Right ventricle myocardium inferior (tissue), 1 donor: ENCODE measurements at places on chromosomes 5 and 9.

- no peak for DNase-seq
These were observed 404.0 kb downstream of the TLE4 start for GRCh38 chr9:79975621-79976256.

DNA sequence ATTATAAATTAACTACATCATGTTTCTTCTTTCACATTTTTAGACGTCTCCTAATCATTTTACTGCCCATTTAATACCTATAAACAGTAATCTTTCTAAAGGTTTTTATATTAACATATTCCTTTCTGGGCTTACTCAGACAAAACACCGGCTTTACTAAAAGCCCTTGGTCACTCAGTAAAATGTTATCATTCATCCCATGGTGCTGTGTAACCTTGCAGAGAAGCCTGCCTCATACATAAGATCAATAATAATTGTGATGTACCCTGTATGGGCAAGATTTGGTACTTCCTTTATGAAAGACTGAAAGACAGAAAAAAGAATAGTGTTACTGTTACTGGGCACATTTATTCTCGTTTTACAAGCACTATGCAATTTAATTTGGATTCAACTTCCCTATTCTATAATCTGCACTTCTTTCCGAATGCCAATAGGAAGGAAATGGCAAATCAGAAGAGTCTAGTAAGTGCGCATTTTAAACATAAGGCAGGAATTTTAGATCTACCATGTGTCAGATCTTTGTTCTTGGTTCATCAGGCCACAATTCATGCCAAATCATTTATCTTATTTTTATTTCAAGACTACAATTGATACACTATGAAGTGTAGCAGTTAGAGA is 522.2 kb downstream of the CSNK1G3 start:
- DNase-seq: no peak

GRCh38 chr5:17828681-17829080 is 194.4 kb downstream of the TAF11L14 start:
- DNase-seq: no peak

DNA sequence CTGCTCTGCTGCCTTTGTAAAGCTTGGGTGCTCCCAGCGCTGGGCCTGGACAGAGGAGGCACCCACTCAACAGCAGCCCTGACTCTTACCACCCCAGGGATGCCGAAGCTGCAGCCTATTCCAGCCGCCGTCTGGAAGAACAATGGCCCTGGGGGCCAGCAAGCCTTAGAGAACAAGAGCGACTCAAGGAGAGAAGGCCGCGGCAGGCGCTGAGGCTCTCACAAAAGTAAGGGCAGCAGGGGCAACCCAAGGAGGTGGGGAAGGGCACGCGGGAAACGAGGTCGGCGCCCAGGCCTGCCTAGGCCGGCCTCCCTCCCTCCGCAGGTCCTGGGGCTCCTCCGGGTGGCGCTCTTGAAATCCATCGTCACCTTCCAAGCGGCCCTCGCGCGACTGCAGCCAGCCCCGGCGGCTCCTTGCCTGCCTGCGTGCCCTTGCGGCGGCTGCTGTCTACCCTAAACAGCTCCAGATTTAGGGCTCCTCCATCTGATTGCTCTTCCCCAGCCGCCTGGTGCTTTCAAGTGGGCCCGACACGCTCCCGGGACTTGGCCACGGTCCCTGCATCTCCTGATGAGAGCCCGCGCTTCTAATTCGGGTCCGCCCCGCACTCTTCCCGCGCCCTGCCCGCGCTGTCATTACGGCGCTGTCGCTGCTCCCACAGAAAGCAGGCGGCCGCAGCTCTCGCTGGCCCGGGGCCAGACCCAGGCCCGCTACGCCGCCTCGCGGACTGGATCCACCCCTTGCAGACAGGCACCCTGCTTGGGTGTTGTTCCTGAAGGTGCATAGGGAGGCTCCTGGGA is 213.3 kb downstream of the SEMA6A start:
- peak; percentile 77 for DNase-seq

DNA sequence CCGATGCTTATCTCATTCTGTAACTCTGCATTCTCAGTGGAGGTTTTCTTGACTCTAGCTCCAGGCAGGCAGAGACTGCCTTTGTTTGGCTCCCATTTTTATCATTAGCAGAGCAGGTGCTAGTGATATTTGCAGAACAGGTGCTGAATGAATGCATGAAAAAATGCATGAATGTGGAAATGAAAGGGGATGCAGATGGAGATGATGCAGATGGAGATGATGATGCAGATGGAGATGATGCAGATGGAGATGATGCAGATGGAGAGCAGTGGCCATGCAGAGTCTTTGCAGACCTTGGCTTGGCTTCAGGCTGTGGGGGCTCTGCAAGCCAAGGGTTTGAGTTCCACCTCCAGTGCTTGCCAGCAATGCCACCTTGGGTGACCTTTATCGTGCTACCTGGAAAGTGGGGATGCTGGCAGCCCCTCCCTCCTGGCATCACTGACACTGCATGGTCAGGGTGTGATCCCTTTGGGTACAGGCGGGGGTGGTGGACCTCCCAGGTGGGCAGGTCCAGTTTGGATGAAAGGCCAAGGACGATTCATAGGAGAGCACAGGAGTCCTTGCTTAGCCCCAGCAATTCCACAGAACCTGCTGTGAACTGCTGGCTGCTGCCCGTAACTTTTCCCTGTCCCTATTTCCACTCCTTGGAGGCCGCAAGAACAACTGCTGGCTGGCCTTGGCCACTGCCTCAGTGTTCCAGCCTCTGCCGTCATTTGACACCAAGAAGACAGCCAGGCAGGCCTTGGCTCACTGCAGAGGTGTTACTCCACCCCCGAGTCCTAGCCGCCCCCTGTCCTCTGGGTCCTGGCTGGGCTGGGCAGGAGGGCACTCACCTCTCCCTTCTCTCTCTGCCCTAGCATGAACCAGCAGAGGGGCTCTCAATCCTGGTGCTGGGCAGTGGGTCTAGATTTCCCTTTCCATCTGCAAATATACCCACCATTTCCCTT is 33.0 kb downstream of the ERGIC1 start:
- DNase-seq: peak; percentile 88

DNA sequence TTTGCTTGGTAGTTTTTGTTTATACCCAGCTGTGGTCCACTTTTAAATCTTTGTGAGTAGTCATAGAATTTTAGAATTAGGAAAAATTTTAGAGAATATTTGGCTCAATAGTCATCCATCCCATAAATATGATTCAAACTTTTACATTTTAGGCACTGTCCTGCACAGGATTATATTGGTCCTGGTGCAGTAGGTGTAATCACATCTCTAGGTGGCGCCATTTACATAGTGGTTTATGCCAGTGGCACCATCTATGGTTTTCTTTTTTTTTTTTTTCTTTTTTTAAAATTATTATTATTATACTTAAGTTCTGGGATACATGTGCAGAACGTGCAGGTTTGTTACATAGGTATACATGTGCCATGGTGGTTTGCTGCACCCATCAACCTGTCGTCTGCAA is 260.7 kb upstream of the KCNN2 start:
- no peak for DNase-seq

DNA sequence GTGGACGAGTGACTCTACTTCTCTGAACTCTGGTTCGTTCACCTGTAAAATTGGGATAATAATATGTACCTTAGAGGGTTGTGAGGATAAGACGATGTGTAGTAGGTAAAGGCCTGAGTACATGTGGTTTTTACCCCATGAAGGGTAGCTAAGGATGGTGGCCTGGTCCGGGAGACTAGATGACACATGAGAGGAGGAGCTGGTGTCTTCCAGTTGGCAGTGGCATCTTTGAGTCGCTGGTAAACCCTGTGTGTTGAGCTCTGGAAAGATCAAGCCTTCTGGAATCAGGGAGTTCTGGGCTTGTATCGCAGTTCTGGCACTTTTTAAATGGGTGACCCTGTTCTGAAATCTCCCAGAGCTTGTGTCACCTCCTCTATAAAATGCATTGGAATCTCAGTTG is 166.4 kb upstream of the ZNF618 start:
- DNase-seq: no peak

DNA sequence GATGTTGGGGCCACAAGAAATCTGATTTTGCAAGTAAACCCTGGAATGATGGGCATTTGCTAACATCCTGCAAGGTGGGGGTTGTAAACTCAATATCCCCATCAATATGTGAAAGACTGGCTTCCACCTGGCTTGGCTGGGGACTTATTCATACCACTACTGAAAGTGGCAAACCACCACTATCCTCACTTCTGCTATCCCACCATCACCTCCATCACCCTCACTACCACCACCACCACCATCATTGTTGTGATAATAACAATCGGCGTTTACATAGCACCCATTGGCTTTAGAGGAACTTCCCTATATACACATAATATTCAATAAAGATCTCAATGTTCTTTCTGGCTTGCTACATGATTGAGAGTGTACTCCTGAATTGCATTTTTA is 224.7 kb upstream of the DAP start:
- no peak for DNase-seq

DNA sequence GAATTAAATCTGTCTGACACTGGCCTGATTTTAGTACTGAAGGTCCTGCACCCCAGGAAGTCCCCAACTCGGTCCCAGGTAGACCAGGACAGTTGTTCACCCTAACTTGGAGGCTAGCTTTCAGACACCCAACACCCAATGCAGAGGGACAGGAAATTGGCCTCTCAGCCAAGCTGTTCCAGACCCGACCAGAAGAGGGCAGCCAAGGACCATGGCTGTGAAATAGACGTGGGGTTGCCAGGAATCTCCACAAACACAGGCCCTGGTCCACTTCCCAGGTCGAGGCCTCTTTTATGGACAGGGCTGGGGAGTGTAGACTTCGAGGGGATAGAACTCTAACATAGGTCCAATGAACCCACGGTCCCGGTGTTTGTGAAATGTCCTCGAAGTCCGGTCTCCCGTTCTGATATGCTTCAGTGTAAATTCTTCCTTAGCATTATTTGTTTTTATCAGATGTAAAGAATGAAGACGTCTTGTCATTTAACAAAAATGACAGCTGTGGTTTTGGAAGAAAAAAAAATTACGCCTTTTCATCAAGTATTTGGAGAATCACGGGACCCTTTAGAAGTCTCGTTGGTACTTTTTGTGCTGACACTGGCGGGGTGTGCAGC is 260.3 kb upstream of the ADAMTS16 start:
- DNase-seq: peak; percentile 73

DNA sequence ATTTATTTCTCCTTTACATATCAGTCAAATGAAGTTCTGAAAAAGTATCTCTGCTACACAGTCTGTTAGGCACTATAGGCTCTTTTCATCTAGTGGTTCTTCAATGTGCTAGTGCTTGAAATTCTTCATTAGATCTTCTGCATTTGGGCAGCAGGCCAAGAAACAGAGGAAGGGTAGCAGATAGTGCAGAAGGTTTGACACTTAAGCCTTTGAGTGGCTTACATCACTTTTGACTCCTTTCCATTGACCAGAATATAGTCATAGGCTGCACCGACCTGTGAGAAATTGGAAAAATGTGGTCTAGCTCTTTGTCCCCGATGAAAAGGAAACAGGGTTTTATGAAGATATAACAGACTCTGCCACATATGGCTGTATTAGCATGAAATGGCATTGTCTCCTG is 459.5 kb upstream of the PTGER4 start:
- DNase-seq: no peak

- no peak for DNase-seq
These were observed 69.4 kb downstream of the KLHL3 start for GRCh38 chr5:137666461-137666850.

GRCh38 chr5:73519531-73520283 is 21.5 kb downstream of the BTF3 start:
- no peak for DNase-seq

DNA sequence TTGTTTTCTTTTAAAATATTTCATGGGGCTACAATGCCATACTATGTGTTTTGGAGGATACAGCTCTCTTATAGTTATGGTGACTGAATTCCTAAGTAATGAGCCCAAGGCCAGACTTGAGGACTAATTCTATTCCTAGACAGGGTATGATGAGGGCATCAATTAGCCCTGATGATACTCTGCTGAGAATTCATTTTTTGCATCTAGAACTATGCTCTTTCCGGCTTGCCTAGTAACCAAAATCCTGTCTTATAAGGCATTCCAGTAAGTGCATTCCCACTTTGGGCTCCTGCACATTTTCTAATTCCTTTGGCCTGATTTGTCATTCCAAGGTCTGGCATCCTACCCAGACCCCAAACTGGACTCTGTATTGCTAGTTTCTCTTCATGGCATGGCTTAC is 62.4 kb downstream of the MAT2B start:
- no peak for DNase-seq

DNA sequence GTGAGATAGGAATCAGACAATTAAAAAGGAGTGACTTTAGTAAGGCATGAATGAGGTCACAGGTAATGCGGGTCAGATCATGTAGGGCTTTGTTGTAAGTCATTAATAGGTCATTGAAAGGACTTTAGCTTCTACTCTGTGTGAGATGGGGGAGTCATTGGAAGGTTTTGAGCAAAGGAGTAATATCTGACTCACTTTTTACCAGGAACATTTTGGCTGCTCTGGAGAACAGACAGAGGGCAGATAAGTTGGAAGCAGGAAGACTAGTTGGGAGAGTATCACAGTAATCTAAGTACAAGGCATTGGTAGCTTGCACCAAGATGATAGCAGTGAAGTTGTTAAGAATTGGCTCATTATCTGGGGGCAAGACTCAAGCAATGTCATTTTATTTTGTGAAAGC is 37.4 kb downstream of the KIF2A start:
- no peak for DNase-seq
